ENCODE measurements at places on chromosomes 5 and 9.

GRCh38 chr5:32474209-32474854, 29.8 kb upstream of the ZFR start:
- DNase-seq, result no peak

DNA sequence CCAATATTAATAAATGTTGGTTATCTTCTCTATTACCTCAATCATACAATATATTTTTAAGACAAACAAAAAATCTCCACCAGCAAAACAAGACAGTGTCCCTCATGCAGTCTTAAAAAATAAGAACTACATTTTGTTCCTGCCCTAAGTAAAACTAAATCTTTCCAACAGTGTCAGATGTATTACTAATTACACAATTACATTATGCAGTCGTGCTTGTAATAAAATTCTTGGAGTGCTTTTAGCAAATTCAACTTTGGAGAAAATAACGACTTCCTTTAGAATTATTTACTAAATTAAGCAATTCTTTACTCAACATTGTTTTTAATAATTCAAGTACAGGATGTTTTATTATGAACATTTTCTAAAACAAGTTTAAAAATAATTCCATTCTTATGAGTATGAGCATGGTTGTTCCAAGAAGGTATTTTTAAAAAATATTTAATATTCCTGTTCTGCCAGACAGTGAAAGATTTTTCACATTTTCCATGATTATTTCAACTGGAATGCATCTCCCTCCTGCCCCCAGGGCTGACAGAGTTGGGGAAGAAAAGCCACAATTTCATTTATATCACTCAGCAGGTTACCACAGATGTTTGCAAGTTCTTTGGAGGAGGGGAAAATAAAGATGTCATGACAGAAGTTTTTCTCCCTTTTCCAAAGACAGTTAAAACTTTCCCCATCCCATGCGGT, 137.9 kb downstream of the FAM114A2 start:
- no peak for DNase-seq

- DNase-seq, result no peak
Measured at GRCh38 chr5:87195104-87195591, 72.5 kb upstream of the RASA1 start.

- no peak for DNase-seq
Measured at GRCh38 chr9:108666240-108666784, 189.5 kb downstream of the ACTL7B start.

- DNase-seq, result no peak
Measured at GRCh38 chr9:93461821-93462220, 8.4 kb upstream of the FAM120AOS start.

GRCh38 chr5:126338635-126339034, 84.6 kb upstream of the GRAMD2B start:
- DNase-seq, result no peak

DNA sequence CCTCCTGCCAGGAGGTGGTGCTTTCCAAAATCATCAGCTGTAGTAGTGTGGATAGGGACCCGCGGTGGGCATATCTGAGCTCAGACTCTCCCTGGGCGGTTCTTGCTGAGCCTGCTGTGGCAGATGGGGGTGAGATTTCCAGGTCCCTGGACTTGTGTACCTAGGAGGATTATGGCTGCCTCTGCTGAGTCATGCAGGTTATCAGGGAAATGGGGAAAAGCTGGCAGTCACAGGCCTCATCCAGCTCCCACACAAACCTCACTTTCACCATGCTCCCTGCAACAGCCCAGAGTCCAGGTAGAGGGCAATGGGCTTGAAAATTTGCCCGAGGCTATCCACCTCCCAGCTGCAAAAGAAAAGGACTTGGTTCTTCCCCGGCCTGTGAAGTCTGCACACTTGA, 23.4 kb upstream of the MAMDC2 start:
- no peak for DNase-seq

DNA sequence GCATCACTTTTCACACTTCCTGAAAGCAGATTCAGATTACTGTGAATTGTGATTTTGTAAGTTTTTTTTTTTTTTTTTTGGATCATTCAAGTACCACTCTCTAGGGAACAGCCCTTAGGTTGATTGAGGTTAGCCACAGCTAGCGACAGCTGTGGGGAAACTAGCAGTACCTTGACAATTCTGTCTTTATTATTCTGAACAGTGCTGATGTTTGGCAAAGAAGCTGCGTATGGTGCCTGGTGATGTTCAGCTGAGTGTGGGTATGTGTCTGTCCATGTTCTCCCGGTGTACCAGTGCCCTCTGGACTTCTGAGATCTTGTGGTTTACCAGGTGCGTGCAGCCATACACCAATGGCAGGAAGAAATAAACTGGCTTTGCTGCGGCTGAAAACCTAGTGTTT, 117.3 kb upstream of the PLPPR1 start:
- DNase-seq, result no peak

GRCh38 chr9:136587145-136587943, 41.5 kb upstream of the NOTCH1 start:
- peak; percentile 60 for DNase-seq

GRCh38 chr5:138464008-138464387, 1.3 kb upstream of the EGR1 start:
- peak; percentile 95 for DNase-seq

- no peak for DNase-seq
Measured at GRCh38 chr5:1971944-1972343, 89.2 kb upstream of the IRX4 start.

DNA sequence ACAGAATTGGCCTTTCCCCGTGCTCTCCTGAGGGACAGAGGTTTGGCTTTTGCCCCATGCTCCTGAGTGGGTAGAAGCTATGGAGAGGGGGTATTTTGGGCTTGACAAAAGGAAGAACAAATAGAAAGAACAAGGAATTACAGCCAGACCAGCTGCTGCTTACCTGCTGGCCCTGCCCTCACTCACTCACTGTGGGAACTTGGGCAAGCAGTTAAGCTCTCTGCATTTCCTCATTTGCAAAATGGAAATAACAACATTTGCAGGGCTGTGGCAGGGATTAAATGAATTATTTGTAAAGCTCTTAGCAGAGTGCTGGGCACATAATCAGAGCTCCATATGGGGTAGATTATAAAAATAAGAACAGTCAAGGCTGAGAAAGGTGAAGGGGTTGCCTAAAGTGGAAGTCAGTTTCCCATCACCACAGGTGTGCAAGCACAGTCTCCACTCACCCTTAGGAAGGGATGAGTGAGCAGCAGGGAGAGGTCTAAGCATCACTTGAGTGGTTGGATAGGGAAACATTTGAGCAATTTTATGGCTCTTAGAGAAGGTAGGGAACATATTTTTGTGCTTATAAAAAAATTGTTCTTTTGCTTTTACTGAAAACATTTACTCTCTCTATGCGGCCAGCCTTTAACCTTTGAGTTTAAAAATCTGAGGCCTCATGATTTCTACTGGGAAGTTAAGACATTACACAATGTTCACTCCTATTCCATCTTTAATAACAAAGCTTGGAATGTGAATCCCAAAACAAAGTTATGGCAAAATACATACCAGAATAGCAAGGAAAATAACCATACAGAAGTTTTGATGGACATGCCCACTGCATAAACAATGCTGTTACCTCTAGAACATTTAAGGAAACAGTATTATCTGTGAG, 42.8 kb upstream of the LHFPL2 start:
- DNase-seq, result peak; percentile 44

- peak; percentile 88 for DNase-seq
Measured at GRCh38 chr5:134145779-134146581, 30.8 kb downstream of the SKP1 start.

- no peak for DNase-seq
Measured at GRCh38 chr5:62681117-62681850, 102.7 kb downstream of the LRRC70 start.

- peak; percentile 51 for DNase-seq
Measured at GRCh38 chr5:178145965-178146820, 7.5 kb downstream of the NHP2 start.

DNA sequence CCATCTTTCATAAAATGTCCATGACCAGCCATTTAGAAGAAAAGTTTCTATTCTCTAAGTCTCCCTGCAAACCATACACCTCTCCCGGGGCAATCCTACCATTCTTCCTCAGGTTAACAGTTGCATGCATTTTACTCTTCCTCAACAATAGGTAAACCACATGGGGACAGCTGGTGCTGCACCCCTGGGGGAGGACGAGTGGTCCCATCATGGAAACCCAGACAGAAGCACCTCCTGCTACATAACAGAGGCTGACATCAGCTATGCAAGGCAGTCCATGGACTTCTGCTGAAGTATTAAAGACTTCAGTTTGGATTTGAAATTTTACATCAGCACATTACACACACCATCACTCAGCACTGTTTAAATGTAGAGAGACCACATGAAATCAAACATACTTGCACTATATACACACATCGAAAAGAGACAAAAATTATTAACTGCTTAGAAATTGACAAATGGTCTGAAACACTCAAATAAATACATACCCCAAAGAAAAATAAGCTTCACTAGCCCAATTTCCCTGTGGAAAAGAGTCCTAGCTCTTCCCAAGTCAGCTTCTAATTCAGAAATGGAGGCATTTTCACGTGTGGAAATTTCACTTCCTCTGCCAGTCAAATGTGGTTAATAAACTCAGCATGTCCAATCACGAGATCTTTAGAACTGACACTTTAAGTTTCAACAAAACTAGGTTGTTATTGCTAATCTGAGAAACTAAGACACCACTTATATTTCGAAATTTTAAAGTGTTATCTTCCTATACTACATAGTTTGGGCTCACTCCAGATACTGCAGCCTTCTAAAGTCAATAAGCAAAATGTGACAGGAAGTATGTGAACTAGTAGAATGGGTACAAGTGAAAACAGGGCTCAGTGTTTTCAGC, 173.4 kb downstream of the ROR2 start:
- DNase-seq, result no peak

DNA sequence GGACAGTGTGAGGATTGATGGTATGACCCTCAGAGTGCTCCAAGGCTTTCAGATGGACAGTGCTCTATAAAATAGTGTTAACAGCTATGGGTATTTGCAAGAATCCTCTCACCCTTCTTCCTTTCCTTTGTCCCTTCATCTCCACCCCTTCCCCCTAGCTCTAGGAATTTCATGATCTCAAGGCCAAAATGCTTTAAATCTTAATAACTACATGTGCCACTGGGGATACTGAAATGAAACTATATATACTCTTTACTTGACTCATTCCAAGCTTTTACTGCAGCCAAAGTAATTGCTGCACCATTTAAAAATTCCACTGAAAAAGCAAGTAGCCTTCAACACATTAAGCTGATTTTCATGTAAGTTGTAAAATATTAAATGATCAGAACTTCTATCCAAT, 361.6 kb upstream of the SLC30A5 start:
- no peak for DNase-seq

- DNase-seq, result no peak
Measured at GRCh38 chr5:179223961-179224360, 121.3 kb downstream of the ADAMTS2 start.

DNA sequence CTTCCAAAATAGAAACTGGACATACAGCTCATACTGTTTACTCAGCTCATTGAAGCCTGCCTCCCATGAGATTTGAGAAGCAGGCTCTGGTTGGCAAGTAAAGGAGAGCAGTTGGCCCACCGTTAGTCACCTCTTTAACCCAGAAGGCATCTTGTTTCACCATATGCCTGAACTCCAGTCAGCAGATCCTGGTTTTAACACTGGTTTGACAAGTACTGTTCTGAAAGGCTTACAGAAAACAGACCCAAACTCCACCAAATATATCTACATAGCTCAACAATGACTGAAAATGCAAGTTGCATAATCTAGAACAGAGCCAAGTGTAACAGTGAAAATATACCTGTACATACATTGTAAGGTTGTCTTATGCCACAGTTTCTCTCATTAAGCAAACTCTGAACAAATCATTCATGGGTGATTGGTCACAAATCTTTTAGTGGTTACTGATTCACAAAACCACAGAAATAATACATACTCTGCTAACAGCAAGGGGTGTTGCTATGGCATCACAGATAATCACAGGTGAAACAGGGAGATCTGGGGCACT, 198.8 kb downstream of the BNC2 start:
- no peak for DNase-seq

DNA sequence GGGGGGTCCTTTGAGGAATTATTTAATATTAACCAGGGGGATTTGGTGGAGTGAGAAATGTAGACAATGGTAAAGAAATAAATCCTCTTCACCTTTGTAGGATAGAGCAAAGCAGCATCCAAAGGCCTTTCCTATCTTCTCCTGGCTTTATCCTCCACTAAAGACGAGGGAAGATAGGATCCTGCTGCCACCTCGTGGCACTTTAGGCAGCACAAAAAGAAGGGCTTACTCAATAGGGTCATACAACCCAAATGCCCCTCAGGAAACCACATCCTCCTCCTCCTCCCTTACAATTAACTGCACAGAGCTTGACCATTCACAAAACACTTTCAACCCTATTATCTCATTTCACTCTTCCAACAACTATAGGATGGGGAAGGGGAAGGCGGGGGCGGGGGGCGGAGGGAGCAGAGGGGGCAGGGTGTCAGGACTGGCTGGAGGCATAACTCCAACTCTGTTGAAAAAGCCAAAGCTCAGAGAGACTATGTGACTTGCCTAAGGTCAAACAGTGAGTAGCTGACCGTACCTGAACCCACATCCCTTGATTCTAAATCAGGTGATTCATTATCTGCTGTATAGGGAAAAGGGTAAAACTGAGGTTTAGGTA, 45.4 kb upstream of the MYOT start:
- peak; percentile 53 for DNase-seq

DNA sequence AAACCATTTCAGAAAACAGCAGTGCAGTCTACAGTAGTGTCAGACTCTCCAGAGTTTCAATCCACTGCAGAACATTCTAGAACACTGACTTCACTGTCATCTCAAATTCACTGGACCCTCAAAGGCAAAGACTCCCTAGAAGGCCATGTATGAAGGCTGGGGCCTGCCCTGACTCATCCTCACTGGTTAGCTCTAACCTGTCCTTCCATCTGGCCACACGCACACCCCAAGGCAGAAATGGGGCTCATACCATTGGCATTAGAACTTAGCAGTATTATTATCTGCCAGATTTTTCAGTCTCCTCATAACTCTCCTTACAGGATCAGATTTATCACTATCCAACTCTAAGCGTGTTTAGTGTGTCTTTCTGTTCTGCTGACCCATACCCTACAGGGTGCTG, 20.4 kb downstream of the S1PR3 start:
- DNase-seq, result no peak

DNA sequence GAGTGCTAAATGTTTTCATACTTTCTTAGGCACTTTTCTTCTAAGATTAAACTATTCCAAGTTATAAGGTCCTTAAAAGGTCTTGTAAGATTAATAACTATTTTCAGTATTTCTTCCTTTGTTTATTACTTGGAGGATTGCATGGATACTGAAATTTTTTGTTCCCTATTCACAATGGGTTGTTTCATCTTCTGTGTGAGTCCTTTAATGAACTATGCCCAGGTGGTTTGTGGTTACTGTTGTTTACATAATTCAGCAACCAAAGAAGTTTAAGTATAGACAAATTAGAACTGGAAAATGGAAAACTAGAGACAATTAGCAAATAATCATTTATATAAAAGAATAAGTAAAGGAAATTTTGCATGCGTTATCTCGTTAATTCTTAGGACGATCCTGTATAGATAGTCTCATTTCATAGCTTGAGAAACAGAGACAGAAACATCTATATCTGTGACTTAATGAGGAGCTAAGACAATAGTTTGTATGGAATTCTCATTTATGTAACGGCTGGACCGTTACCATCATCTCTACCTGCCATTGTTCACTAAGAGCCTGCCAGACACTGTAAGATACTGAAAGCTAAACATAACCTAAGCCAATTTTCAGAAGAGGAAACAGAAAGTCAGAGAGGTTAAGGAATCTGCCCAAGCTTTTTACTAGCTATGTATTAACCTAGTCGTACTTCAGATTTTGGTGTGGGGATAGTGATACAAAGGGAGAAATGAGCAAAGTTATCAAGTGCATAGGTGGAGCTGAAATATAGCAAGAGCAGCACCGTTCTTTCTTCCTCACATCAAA, 148.2 kb downstream of the PAM start:
- no peak for DNase-seq

- no peak for DNase-seq
Measured at GRCh38 chr9:109166171-109166770, 778 bp downstream of the FRRS1L start.

All from spinal cord (tissue), 10 donors.